PC-3 (cell line): ENCODE measurements at places on chromosomes 11 and 22. TPM values are rescaled to one million over a fixed set of nuclear protein-coding genes. Genes with fewer than 3 reads are reported as not detected.

GRCh38 chr11:57359896-57360690 lies 20.9 kb downstream of the PRG3 start:
- H3K27me3 ChIP-seq: 0 out of 2 replicates have a peak, but pooled peaks cover 13% of the 10 kb centered on the region
- DNase-seq: no peak
- no peak overlapping the region for H3K4me3 ChIP-seq
- no peak overlapping the region for H3K27ac ChIP-seq

- no peaks in the 10 kb centered on the region for H3K27me3 ChIP-seq
- peak within 1 kb of the TSS; percentile 89 for H3K27ac ChIP-seq
- peak; percentile 72 for DNase-seq
- no peaks in the 10 kb centered on the region for H3K36me3 ChIP-seq
These were observed at the start of gene ARHGAP42 for GRCh38 chr11:100687054-100687629. Gene ARHGAP42 (plus strand): TSS chr11:100687288. CDS start chr11:100687679, 391 bp downstream.

DNA sequence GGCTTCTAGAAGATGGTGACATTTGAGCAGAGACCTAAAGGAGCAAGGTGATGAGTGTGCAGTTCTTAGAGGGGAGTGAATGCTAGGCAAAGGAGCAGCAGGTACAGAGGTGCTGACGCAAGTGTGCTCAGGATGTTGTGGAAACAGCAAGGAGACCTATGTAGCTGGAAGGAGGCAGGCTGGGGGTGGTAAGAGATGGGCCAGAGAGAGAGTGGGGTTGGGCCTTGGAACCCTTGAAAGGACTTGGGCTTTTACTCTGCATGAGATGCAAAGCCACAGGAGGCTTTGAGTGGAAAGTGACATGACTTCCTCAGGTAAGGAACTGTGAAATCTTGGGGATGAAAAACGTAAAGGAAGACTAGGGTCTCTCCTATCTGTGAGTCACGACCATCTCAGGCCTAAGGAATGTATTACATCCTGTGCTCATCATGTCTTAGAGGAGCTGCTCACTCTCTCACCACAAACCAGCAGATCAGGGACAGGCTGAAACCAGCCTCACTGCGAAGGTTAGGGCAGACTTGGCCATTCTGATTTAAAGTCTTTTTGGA lies 65.4 kb downstream of the MICAL2 start:
- H3K36me3 ChIP-seq: peaks cover 8% of the 10 kb centered on the region
- DNase-seq: peak; percentile 91
- peaks cover 63% of the 10 kb centered on the region for H3K4me1 ChIP-seq
- H3K27ac ChIP-seq: peak overlapping the region; percentile 97
- H3K27me3 ChIP-seq: no peaks in the 10 kb centered on the region

Gene PLAAT2
- 3.0 and 5.6 TPM in 2 replicates for total RNA-seq

Gene EXPH5
- 13.5 and 14.1 TPM in 2 replicates for total RNA-seq

Gene HEPHL1
- 3.3 and 4.4 TPM in 2 replicates for total RNA-seq

Gene RASL10A
- 1.4 TPM in 1 of 2 replicates, not detected in the other for total RNA-seq

Gene SUSD2
- 1.3 and 1.6 TPM in 2 replicates for total RNA-seq

GRCh38 chr11:28139841-28140415 lies 31.7 kb downstream of the METTL15 start:
- no peak overlapping the region for H3K4me3 ChIP-seq
- peaks cover 12% of the 10 kb centered on the region for H3K4me1 ChIP-seq
- H3K27me3 ChIP-seq: no peaks in the 10 kb centered on the region
- peaks cover 38% of the 10 kb centered on the region; the same call in 1 of the 2 replicates for H3K36me3 ChIP-seq
- no peak overlapping the region for H3K27ac ChIP-seq

Gene STK33
- total RNA-seq: not detected in 2 replicates

DNA sequence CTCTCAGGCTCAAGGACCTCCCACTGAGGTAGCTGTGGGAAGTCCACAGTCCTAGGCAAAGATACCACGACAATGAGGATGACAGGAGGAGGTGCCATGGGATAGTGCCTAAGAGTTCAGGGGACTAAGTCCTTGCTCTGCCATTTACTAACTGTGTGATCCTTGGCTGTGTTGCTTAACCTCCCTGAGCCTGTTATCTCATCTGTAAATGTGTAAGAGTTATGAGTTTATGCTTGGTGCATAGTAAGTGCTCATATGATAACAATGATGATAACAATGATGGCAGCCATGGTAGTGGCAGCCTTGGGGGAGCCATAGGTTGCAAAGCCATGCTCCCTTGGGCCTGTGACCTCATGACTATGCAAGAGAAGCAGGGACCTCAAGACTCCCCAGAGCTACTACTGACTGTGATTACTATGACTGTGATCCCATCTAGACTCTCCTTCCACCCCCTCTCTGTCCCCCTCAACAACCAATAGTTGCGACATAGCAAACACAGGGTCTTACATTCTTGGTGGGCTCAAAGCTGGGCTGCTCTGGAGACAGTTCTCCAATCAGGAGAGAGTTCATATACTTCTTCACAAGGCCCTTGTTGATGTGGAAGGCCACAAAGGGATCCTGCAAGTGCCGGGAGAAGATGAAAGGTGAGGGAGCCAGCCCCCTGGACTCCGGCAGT lies 3.9 kb downstream of the FADS1 start:
- no peak for DNase-seq
- peaks cover 13% of the 10 kb centered on the region for H3K4me1 ChIP-seq
- H3K27me3 ChIP-seq: no peaks in the 10 kb centered on the region

Gene ADAMTS15
- total RNA-seq: 16.8 and 21.7 TPM in 2 replicates

Gene BIK
- total RNA-seq: 24.6 and 29.4 TPM in 2 replicates

Gene CD3G
- total RNA-seq: not detected in 2 replicates

Gene IGSF9B
- total RNA-seq: 0.58 and 1.3 TPM in 2 replicates

GRCh38 chr11:129289350-129290040 lies 86.2 kb upstream of the BARX2 start:
- DNase-seq: no peak
- H3K4me3 ChIP-seq: no peak overlapping the region
- H3K27ac ChIP-seq: no peak overlapping the region
- H3K4me1 ChIP-seq: peaks cover 22% of the 10 kb centered on the region
- no peaks in the 10 kb centered on the region for H3K27me3 ChIP-seq
- no peaks in the 10 kb centered on the region for H3K36me3 ChIP-seq

GRCh38 chr11:62546244-62546928 lies at the start of gene AHNAK:
Gene AHNAK (minus strand): TSS chr11:62546806. CDS start chr11:62536098, 10,708 bp downstream.
- H3K27me3 ChIP-seq: no peaks in the 10 kb centered on the region
- H3K4me1 ChIP-seq: peaks cover 57% of the 10 kb centered on the region
- no peaks in the 10 kb centered on the region; the same call in 1 of the 2 replicates for H3K36me3 ChIP-seq

GRCh38 chr11:84800755-84801346 lies 826.3 kb downstream of the DLG2 start:
- 0 out of 2 replicates have a peak, but pooled peaks cover 6% of the 10 kb centered on the region for H3K27me3 ChIP-seq
- no peaks in the 10 kb centered on the region for H3K36me3 ChIP-seq
- DNase-seq: peak; percentile 83
- peaks cover 12% of the 10 kb centered on the region for H3K4me1 ChIP-seq
- no peak overlapping the region for H3K4me3 ChIP-seq
- H3K27ac ChIP-seq: no peak overlapping the region

- H3K4me1 ChIP-seq: peaks cover 38% of the 10 kb centered on the region
- H3K36me3 ChIP-seq: no peaks in the 10 kb centered on the region
- no peak for DNase-seq
- no peak overlapping the region for H3K27ac ChIP-seq
- H3K4me3 ChIP-seq: peak overlapping the region; percentile 74
These were observed 1.5 kb downstream of the BCR start for GRCh38 chr22:23181721-23182308.

- no peak overlapping the region for H3K27ac ChIP-seq
- no peaks in the 10 kb centered on the region for H3K4me1 ChIP-seq
- H3K27me3 ChIP-seq: no peaks in the 10 kb centered on the region
- DNase-seq: no peak
- no peak overlapping the region for H3K4me3 ChIP-seq
- H3K36me3 ChIP-seq: peaks cover 66% of the 10 kb centered on the region
These were observed 39.3 kb downstream of the CEP295 start for GRCh38 chr11:93700830-93701229.

Gene RASD2
- 0.07 and 0.46 TPM in 2 replicates for total RNA-seq

Gene RNF215
- 22.6 and 25.2 TPM in 2 replicates for total RNA-seq

DNA sequence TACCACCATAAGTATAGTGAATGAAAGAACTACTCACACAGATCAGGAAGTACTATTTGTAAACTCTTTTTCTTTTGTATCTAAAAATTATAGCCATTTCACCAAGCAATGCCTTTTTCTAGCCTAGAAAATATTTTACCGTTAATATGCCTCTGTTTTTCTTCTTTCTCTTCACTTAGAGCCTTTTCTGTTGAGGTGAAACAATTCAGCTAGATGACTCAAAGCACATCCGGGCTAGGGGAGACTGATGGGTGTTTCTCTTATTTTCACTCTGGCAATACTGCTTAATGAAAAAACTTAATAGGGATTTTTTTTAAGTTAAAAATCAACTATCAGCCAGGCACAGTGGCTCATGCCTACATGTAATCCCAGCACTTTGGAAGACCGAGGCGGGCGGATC lies 93.3 kb downstream of the SGSM3 start:
- peaks cover 8% of the 10 kb centered on the region for H3K36me3 ChIP-seq
- no peaks in the 10 kb centered on the region for H3K27me3 ChIP-seq
- no peak for DNase-seq
- no peak overlapping the region for H3K27ac ChIP-seq
- no peak overlapping the region for H3K4me3 ChIP-seq
- no peaks in the 10 kb centered on the region for H3K4me1 ChIP-seq

- no peak overlapping the region for H3K4me3 ChIP-seq
- H3K27ac ChIP-seq: no peak overlapping the region
- H3K27me3 ChIP-seq: no peaks in the 10 kb centered on the region
- H3K36me3 ChIP-seq: no peaks in the 10 kb centered on the region
- DNase-seq: no peak
- H3K4me1 ChIP-seq: no peaks in the 10 kb centered on the region
These were observed 695.5 kb downstream of the FAM181B start for GRCh38 chr11:82038154-82038553.

Gene APOA4
- not detected in 2 replicates for total RNA-seq

Gene C11orf21
- not detected in 2 replicates for total RNA-seq

DNA sequence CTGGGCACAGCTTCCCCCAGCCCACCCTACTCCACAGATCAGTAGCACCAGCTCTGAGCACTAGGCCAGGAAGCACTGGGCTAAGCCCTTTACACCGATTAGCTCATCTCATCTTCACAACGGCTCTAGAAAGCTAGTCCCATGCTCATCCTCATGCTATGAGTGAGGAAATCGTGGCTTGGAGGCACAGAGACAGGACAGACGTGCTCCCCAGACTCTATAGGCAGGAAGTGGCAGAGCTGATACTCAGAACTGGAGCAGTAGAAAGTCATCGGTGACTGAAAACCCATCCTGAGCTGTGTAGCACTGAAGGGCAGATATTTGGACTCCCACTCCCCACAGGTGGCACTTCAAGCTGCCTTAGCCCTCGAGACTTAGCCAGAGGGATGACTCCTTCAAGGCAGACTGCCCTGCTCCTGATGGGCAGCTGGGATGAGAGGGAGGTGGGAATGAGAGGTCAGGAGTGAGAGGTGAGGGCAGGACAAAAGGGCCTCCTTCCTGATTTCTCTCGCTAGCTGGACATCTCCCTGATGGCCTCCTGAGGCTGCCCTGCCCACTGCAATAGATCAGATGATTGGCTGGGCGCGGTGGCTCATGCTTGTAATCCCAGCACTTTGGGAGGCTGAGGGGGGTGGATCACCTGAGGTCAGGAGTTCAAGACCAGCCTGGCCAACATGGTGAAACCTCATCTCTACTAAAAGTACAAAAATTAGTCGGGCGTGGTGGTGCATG lies 9.7 kb downstream of the CD5 start:
- H3K4me3 ChIP-seq: no peak overlapping the region
- H3K4me1 ChIP-seq: no peaks in the 10 kb centered on the region
- no peak overlapping the region for H3K27ac ChIP-seq
- no peaks in the 10 kb centered on the region for H3K36me3 ChIP-seq
- H3K27me3 ChIP-seq: no peaks in the 10 kb centered on the region

DNA sequence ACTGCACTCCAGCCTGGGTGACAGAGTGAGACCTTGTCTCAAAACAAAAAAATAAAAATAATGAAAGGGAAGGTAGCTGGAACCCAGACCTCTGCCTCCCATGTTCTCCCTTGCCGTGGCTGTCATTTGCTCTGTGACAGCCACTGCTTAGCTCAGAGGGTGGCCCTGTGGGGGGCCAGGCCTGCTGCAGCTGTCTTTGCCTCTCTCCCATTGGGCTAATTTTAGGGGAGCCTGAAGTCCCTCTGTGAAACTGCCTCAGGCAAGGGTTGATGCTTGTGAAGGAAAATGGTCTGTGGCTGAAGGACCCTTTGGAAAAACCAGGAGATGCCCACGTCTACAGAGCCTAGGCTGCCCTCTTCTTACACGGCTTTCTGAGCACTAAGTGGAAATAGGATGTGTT lies 42.9 kb downstream of the C11orf91 start:
- no peak overlapping the region for H3K4me3 ChIP-seq
- H3K27ac ChIP-seq: no peak overlapping the region
- no peaks in the 10 kb centered on the region for H3K36me3 ChIP-seq
- no peaks in the 10 kb centered on the region for H3K4me1 ChIP-seq
- H3K27me3 ChIP-seq: no peaks in the 10 kb centered on the region

Gene SYCE3
- 1.3 TPM in 1 of 2 replicates, not detected in the other for total RNA-seq

Gene OR5D18
- total RNA-seq: not detected in 2 replicates

Gene SLC29A2
- total RNA-seq: 25.5 and 27.8 TPM in 2 replicates

DNA sequence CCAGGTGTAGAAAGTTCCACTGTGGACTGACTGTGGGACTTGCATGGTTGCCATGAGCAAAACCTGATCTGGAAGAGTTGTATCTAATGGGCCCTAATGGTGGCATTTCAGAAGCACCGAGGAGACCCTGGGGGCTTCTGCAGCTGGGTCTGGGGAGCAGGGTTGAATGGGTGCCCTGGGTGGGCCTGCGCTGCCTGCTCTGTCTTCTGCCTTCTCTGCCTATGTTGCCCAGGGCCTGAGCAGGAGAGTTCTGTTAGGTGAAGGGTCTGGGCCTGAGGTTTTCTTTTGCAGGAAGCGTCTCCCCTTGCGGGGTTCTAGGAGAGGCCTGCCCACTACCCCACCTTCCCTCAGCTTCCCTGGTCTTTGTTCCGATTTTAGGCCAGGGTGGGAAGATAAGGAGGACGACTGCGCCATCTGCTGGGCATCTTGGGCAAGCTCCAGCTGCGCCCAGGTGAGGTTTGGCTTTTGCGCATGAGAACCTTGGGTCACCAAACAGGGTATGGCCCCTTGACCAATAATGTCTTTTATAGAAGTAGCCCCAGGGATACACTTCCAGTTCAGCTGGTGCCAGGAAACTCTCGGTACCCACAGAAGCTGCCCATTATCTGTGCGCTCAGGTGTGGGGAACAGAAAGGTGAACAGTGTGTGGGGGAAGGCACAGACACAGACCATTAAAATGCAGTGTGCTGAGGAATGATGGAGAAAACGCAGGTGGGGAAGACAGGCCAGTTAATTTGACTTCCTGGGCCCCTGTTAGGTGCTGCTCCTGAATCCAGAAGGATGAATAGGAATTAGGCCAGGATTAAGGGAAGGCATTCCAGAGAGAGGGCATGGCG lies 23.2 kb downstream of the COMMD9 start:
- H3K4me3 ChIP-seq: no peak overlapping the region
- peak; percentile 70 for DNase-seq
- no peaks in the 10 kb centered on the region for H3K36me3 ChIP-seq
- H3K27ac ChIP-seq: no peak overlapping the region

GRCh38 chr11:68441466-68442230 lies 18.9 kb upstream of the PPP6R3 start:
- H3K27ac ChIP-seq: no peak overlapping the region
- H3K36me3 ChIP-seq: peaks cover 25% of the 10 kb centered on the region; the same call in 1 of the 2 replicates
- no peak for DNase-seq
- H3K4me3 ChIP-seq: no peak overlapping the region
